HS-27A (cell line): ENCODE measurements at places on chromosomes 7 and 10.

- DNase-seq, result no peak
Measured at GRCh38 chr10:112807013-112807412, 143.0 kb upstream of the TCF7L2 start.

DNA sequence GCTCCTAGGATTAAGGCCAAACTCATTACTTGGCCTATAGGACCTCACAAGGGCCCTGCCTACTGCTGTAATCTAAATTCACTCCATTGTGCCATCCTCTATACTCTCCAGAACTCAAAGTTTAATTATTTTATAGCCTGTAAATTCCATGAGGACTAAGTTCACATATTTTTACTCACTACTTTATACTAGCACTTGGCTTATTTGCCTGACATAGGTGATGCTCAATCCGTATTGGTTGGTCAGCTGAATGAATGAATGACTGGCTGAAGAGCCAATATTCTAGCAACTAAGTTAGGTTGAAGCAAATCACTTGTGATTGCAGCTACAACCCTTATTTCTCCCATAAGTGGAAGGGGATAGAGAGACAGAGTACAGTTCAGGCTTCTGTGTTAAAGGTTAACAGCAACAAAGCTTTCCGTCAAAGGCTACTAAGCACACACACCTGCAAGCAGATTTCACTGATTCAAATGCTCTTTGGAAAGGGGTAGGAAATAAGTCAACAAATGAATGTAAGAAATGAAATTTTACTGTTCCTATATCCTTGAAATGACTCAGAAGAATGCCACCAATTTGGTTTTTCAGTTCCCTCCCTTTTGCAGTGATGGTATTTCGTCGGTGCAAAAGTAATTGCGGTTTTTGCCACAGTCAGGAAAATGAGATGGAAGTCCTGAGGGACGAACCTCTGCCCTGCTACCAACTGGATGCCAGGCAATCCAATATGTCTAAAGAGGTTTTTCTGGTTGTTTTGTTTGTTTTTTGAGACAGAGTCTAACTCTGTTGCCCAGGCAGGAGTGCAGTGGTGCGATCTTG lies 120.7 kb downstream of the COL28A1 start:
- no peak for DNase-seq

- no peak for DNase-seq
Measured at GRCh38 chr7:82715344-82715743, 271.8 kb upstream of the CACNA2D1 start.

DNA sequence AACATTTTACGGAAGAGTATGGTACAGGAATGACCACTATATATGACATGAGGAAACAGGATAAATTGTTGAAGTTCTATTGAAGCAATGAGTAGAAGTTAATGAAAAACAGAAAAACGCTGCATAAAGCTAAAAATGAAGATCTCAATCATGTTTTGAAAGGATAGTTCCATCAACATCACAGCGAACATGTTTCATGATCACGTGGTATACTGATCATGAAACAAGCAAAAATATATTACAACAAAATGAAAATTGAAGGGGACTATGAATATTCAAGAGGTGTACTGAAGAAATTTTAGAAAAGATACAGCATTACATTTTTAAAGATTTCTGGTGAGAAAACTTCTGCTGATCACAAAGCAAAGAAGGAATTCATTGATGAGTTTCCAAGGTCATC lies 45.9 kb upstream of the TAC1 start:
- no peak for DNase-seq

DNA sequence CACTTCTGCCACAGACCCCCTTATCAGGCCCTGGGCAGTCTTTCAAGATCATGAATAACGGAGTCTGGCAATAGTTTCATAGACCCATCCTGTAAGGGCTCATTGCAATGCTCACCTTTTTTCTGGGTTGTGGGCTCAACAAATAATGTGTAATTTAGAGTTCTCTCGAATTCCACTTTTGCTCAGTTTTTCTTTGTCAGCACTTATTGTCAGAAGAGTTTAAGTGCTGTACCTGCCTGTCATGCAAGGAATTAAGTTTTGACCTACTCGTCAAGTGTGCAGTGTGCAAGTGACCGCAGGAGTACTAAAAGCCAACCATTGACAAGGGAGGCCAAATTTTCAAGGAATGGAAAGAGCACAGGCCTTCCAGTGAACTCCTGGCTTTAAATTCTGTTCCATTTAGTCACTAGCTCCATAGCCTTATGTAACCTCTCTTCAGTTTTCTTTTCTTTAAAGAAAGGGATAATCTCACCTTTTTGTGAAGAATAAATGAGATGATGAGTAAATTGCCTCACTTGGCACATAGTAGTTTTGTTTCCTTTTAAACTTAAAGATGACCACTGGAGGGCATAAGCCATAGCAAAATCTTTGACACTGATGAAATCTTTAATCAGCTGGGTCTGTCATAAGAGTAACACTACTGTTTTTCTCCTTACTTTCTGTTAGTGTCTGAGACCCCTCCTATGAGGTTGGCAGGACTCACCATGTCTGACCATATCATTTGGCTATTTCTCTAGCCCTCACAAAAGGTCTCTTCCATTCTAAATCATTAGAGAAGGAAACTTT lies 313.3 kb downstream of the TYW1 start:
- DNase-seq, result no peak
